Stimulated activated CD8-positive, alpha-beta memory T cell treated with anti-CD3 and anti-CD28 coated beads, Interleukin-12 subunit alpha, Interleukin-12 subunit beta, amount 100 ng/mL, for 4 hours (primary cell): ENCODE measurements at places on chromosomes 13 and 19.

- DNase-seq: no peak
Observed at GRCh38 chr13:104872153-104872552, 1663.3 kb downstream of the EFNB2 start.

DNA sequence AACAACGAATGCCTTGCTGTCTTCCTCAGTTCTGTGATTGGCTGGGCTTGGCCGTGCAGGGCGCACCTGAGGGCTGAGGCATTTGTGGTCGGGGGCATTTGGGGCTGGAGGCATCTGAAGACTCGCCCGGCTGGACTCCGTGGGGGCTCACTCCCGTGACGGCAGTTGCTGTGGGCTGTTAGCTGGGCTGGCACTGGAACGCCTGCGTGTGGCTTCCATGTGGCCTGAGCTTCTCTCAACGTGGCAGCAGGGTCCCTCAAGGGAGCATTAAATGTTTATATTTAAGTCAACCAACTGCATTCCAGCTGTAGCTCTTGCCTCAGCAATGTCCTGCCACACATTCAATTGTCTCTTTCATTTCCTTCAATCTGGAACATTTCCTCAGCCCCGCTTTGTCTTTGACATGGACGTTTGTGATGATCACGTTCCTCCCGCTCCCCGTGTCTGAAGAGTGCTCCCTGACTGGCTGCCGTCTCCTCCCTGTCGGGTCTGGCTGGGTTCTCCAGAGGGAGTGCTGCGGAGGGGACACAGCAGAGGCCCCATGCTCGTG, 21.0 kb downstream of the CCDC8 start:
- DNase-seq: no peak

DNA sequence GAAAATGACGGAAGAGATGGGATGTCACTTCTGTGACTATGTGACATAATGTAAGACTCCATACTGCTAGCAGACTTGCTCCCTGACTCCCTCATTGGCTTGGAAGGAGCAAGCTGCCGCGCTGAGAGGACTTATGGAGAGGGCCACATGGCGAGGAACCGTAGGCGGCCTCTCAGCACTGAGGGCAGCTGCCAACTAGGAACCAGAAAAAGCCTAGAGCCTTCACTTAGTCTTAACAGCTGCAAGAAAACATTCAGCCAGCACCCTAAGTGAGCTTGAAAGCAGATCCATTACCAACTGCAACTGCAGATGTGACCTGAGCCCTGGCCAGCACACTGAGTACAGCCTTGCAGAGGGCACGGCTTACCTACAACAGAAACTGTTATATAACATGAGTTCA, 33.9 kb downstream of the USP12 start:
- DNase-seq: no peak

- DNase-seq: no peak
Observed at GRCh38 chr13:59348617-59349016, 815.1 kb downstream of the DIAPH3 start.

DNA sequence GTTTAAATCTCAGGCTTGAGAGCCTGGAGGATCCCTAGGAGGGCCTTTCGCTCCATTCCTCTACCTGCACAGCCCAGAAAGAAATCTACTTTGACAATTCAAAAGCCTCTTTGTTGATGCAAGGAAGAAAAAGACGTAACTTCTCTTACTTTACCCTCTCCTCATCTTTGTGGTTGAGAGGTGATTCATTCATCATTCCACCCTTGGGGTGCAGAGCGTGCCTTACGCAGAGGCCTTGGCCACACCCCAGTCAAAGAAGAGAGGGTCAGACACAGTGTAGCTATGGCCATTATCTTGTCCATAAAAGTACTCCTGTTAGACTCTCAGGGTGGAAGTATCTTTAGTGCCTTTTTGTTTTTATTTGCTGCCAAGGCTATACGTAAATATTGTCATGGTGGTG, 184.0 kb downstream of the IRS2 start:
- DNase-seq: no peak

- no peak for DNase-seq
Observed at GRCh38 chr13:82292334-82292733, 1589.9 kb downstream of the SLITRK1 start.

GRCh38 chr19:11699931-11700794, 38.6 kb downstream of the ZNF823 start:
- DNase-seq: no peak

DNA sequence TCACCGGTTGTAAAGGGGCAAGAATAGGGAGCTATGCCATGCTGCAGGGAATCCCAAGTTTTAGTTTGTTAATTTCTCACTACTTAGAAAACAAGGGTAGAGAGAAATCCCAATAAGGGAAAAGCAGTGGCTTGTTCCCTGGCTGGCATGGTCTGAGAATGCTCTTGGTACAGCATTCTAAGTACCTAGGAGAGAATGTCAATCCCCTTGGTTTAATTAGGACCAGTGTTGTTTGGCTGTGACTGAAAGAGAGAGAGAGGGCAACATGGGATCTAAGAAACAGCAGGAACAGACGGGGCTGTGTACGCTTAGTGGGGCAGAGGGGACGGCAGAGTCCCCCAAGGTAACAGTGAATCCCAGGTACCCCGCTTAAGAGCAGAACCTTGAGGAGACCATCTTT, 228.8 kb downstream of the PCDH9 start:
- no peak for DNase-seq

DNA sequence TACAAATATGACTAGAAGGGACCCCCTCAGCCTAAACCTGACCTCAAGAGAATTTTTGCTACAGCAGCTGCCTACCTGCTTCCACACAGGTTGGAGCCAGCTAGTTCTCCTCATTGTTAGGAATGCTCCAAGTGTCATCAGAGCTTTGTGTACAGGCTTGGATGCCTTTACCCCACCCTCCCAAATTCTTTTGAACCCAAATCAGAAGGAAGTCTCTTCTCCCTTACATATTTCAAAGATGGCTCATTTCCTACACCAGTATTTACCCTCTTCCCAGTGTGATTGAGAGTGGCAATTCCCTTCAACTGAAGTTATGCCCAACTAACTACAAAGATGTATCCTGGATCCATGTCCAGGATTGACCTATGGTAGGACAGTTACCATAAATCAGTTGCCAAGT, 323.2 kb downstream of the OXGR1 start:
- no peak for DNase-seq

- no peak for DNase-seq
Observed at GRCh38 chr19:51572908-51573307, 1.8 kb downstream of the ZNF175 start.

GRCh38 chr19:3684054-3684816, 16.0 kb downstream of the PIP5K1C start:
- no peak for DNase-seq

- no peak for DNase-seq
Observed at GRCh38 chr13:81104035-81104715, 763.2 kb upstream of the SPRY2 start.

- DNase-seq: no peak
Observed at GRCh38 chr19:32798201-32798600, 71.4 kb downstream of the SLC7A9 start.
